Chondrocyte (in vitro differentiated cells): ENCODE measurements at places on chromosomes 3 and 15.

- H3K4me3 ChIP-seq: no peak overlapping the region
- no peaks in the 10 kb centered on the region for H3K27me3 ChIP-seq
- no peak for DNase-seq
- no peaks in the 10 kb centered on the region for H3K36me3 ChIP-seq
Measured at GRCh38 chr3:48236531-48236930, 4.4 kb upstream of the ZNF589 start.

GRCh38 chr3:89447243-89447642, 339.8 kb downstream of the EPHA3 start:
- H3K4me1 ChIP-seq: no peaks in the 10 kb centered on the region
- H3K36me3 ChIP-seq: no peaks in the 10 kb centered on the region
- no peak overlapping the region for H3K27ac ChIP-seq

GRCh38 chr15:58026051-58026450, 39.5 kb downstream of the ALDH1A2 start:
- no peak overlapping the region for H3K4me3 ChIP-seq
- peaks cover 14% of the 10 kb centered on the region for H3K36me3 ChIP-seq
- no peaks in the 10 kb centered on the region for H3K4me1 ChIP-seq
- no peak for DNase-seq

- no peak overlapping the region for H3K27ac ChIP-seq
- H3K4me1 ChIP-seq: peaks cover 47% of the 10 kb centered on the region
- no peak for DNase-seq
- no peak overlapping the region for H3K4me3 ChIP-seq
- H3K27me3 ChIP-seq: no peaks in the 10 kb centered on the region
Measured at GRCh38 chr15:85583923-85584390, 203.6 kb downstream of the AKAP13 start.

DNA sequence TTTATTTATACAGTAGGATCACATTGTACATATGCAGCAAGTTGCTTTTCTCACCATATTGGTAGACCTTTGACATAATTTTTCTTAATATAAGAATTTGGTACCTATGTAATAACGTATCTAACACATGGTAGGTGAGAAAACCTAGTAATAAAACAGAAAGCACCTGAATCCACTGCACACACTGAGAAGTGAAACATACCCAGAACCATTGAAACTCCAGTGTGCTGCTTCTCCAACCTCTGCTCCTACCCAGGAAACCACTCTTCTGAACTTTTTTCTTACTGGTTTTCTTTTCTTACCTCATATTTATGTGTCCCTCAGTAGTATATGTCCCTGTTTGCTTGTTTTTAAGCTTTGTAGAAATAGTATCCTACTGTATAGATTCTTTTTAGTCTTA, 293.0 kb downstream of the UBE2E2 start:
- H3K36me3 ChIP-seq: no peaks in the 10 kb centered on the region
- no peak overlapping the region for H3K4me3 ChIP-seq
- no peaks in the 10 kb centered on the region for H3K27me3 ChIP-seq
- DNase-seq: no peak
- peaks cover 41% of the 10 kb centered on the region for H3K4me1 ChIP-seq

DNA sequence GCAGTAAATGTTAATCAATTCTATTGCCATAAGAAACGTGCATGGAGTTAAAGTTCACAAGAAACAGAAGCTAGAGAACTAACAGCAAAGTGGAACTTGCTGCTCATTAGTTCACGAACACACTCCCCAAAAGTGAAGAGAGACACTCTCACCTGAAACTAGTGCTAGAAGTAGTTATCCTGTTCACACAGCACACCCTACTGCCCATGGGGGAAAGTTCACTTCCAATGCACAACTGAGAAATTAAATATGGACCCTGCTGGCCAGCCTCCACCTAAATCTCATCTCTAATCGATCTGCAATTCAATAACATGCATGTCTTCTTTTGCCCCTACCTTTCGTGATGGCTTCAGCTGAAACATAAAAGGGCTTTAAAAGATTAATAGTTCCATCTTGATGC, 39.4 kb upstream of the FRMD4B start:
- H3K4me1 ChIP-seq: peaks cover 5% of the 10 kb centered on the region
- H3K27ac ChIP-seq: no peak overlapping the region
- H3K27me3 ChIP-seq: no peaks in the 10 kb centered on the region
- H3K36me3 ChIP-seq: no peaks in the 10 kb centered on the region
- DNase-seq: no peak
- H3K4me3 ChIP-seq: no peak overlapping the region
